ENCODE measurements at places on chromosomes 1 and 21.

GRCh38 chr1:68213843-68214242 lies 18.5 kb downstream of the WLS start:
- DNase-seq, result no peak

DNA sequence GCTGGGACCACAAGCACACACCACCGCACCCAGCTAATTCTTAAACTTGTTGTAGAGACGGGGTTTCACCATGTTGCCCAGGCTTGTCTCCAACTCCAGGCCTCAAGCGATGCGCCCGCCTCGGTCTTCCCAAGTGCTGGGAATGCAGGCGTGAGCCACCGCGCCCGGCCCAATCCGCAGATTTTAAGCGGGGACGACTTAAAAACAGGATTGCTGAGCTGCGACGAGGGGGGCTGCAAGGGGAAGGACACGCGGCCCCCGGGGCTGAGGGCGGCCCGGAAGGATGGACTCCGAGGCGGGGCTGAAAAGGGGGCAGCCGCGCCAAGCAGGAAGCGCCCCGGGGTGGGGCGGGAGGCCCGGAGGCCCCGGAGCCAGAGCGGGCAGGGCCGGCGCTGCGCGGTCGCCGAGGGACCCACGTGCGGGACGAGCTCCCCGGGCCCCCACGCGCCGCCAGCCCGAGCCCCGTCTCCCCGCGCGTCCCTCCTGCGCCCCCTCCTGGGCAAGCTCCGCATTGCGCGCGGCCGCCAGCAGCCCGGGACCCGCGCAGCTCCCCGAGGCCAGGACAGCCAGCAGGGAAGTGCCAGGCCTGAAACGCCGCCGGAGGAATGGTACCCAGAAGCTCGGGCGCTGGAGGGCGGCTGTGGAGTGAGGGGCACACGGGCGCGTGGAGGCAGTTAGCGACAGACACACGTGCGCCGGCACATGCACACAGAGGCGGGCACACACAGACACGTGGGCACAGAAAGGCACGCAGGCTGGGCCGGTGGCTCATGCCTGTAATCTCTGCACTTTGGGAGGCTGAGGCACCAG lies 5.5 kb upstream of the PRKCZ start:
- DNase-seq, result peak; percentile 88

DNA sequence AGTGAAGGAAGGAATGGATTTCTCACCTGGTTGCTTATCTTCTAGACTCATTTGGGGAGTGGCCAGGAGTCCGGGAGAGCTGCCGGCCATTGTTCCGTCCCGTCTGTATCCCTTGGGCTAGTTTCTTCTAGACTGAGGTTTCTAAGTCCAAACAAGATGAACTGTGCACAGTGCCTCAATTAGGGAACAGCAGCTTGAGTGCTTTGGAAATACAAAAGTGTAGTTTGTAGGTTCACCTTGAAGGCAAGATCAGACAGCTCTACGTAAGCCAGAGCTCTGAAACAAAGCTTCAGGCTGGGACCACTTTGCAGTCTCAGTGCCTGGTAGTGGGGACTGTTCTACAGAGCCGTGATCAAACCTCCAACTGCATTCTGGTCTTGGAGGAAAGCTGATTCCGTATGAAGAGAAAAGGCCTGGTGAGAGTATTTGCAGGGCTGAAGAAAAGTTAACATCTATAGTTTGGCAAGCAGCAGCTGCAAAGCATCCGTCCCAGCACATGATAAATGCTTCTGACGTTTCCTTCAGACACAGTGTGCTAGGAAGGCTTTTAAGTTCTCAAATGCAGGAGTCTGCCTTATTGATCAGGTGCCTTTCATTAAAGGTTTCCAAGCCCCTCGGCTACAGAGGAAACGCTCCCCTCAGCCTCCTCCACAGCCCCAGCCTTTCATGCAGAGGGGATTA lies 432.8 kb downstream of the KIF26B start:
- DNase-seq, result no peak

DNA sequence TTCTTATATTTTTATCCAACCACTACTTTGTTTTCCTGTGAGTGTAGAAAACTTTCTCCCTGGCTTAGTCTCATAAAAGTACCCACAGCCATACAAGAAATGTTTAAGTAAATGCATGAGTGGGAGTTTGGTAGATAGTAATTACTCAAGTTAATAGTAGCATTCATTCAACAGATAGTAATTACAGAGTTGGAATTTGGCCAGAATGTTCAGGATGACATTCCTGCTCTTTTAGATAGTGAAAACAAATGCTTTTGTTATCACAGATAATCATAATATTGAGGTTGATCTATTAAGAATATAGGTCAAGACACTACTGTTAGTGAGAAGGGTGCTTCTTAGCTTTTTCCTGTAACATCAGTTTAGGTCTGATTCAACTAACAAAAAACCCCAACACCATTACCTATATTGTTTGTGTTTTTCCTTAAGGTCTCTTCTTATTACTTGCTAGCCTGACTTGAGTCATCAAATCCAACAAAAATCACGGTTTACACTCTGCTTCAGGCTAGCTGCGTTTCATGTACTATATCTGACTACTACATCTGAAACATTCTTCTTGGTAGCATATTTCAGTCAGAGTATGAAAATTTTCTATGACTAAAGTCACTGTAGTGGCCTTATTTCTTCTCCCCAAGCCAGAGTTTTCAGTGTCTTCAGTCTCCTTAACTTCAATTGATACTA lies 163.7 kb downstream of the HS2ST1 start:
- DNase-seq, result no peak

DNA sequence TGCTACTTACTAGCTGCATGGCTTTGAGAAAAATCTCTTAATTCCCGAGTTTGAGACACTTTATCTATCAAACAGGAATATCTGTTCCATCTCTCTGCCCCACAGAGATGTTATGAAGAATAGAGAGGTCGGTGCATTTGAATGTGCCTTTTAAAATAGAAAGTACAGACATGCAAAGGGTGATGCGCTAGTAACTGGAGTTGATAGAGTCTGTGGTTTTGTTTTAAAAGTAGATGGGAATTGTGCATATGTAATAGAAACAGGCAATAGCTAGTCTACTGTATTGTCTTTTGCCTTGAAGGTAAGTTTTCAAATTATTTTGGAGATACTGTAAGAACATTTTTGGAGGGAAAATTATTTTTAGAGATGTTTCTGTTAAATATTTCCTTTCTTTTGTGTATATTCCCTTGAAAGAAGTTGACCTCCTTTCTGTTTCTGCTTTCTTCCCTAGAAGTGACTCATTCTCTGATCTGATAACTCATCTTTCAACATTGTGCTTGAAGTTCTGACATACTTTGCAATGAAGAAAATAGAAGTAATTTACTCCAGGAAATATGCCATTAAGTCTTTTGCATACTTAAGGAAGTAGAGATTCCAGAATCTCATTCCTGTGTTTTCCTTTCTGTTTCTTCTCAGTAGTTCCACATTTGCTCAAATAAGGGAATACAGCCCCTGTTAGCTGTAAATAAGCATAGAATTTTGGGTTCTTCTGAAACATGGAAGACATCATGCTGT lies 151.6 kb downstream of the SDCCAG8 start:
- peak; percentile 4 for DNase-seq

- no peak for DNase-seq
Measured at GRCh38 chr1:219773775-219774174, 154.6 kb downstream of the SLC30A10 start.

GRCh38 chr1:28606771-28607170 lies 14.7 kb downstream of the RAB42 start:
- no peak for DNase-seq

DNA sequence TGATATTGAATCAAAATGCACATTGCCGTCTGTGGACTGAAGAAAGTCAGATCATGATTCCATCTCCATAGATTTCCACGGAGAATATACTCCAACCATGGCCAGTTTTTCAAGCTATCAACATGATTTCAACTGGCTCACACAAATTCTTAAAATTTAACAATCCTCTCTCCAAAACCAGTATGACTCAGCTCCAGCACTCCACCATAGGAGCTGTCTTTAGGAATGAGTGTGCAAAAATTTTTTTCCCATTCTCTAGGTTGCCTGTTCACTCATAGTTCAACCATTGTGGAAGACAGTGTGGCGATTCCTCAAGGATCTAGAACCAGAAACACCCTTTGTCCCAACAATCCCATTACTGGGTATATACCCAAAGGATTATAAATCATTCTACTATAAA lies 40.8 kb downstream of the RGL1 start:
- DNase-seq, result no peak
